ENCODE measurements at places on chromosomes 1 and 21.

DNA sequence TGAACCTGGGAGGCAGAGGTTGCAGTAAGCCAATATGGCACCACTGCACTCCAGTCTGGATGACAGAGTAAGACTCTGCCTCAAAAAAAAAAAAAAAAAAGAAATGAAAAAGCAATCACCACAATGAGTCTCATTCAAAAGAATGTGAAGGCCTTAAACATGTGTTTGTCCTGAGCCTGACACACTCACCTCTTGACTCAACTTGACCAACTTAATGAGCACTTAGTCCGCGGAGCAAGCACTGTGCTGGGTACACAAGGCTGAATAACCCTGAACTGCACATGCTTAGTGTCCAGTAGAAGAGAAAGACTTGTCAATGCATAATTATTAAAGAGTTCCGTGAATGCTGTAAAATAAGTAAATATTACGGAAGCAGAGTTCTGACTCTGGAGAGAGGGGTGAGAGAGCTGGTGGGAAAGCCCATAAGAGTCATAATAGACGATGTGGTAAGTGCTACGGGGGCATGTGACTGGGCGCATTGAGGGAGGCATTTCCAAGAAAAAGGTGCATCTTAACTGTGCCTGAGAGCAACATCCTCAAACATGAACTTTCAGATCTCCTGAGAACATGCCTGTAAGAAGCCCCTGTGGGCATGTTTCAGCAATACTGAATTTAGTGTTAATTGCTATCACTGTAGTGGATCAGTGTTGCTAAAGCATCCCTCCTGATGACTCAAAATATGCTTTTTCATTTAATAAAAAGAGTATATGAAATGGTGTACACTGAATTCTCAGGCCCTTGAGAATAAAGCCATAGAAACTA lies 27.2 kb downstream of the MCOLN2 start:
- DNase-seq, result no peak

GRCh38 chr1:190436615-190437014 lies 41.0 kb downstream of the BRINP3 start:
- DNase-seq, result no peak

DNA sequence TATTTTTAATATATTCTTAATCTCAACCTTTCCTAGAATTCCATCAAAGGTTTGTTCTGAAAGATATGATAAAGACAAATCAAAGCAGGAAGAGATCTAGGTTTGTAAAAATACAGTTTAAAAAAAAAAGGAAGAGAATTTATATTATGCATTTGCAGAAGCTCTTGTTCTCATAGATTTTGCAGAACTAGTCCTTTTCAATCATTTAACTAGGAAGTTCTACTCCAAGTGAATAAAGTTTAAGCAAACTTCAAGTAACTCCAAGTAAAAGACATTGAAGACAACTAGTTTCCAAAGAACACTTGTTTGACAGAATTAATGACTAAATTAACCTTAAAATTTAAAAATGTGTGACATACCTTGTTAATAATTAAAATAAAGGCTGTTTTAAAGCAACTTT lies 55.9 kb downstream of the HNRNPR start:
- DNase-seq, result no peak

DNA sequence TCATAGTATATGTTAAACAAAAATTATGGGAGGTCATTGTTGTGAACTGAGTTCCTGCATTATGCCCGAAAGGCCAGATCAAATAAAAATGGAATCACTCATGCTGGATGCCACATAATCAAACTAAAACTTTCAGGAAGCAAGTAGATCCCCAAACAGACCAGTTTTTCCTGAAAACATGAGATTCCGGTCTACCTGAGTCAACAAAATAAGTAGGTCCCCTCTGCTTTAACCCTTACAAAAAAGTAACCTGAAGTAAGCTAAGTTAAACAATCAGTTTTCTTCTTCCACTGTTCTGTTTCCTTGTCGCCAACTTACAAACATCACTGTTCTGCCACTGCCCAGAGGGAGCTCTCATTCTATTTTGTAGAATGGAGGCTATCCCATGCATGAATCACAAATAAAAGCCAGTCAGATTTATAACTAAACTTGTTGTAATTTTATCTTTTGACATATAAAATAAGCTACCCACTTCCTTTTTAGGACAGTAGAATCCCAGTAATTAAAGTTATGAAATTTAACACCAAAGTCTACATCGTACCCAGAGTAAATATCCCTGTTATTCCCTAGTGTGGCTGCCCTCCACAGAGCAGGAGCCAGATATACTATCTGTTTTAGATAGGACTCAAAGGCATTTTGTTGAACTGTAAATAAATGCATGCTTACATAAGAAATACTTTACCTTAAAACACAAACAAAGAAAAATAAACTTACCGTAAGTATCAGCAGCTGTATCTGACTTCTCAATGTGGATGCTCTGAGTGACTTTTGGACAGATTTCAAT lies 149.4 kb downstream of the TIAM1 start:
- DNase-seq, result no peak

GRCh38 chr1:1299686-1300351 lies 7.9 kb downstream of the ACAP3 start:
- no peak for DNase-seq
